ENCODE measurements at places on chromosomes 1 and 21.

- DNase-seq = no peak
Observed at GRCh38 chr21:41466024-41466820, 40.2 kb downstream of the MX1 start.

DNA sequence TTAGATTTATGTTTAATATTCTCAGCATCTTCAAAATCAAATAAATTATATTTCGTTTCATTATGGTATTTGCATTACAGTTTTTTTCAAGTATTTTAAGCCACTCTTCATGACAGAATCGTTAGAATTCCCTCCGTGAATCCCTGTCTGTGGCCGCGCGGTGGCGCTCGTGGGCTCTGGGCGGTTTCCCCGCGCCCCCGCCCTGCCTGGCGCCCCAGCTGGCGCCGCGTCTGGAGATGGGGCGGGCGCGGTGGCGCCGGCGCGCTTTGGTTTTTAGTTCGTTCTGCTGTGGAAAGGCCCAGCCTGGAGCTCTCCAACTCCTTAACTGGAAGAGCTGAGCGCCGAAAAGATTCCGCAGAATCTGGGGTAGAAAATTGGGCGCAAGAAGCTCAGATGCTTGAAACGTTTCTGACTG, 25.7 kb downstream of the PRMT2 start:
- DNase-seq = peak; percentile 83

- DNase-seq = no peak
Observed at GRCh38 chr21:14961502-14961901, 103.3 kb downstream of the NRIP1 start.

GRCh38 chr21:23017989-23018388, 2019.8 kb downstream of the NCAM2 start:
- no peak for DNase-seq

DNA sequence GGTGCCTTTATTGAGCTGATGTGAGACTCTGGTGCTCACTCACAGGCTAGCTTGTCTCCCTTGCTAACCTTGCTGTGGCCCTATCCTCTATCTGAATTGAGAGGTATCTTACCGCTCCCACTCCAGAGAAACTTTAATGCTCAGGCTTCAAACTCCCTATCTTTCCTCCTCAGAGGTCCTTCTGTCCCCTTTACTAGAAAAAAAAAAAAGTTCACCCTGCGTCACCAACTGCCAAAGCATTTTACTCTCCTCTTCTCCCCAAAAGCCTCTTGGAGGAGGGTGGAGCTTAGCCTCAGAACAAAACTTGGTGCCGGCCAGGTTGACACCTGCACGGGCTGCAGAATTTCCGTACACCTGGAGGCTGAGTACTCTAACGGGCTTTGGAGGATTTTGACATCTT, 55.1 kb downstream of the ATP2B4 start:
- no peak for DNase-seq

DNA sequence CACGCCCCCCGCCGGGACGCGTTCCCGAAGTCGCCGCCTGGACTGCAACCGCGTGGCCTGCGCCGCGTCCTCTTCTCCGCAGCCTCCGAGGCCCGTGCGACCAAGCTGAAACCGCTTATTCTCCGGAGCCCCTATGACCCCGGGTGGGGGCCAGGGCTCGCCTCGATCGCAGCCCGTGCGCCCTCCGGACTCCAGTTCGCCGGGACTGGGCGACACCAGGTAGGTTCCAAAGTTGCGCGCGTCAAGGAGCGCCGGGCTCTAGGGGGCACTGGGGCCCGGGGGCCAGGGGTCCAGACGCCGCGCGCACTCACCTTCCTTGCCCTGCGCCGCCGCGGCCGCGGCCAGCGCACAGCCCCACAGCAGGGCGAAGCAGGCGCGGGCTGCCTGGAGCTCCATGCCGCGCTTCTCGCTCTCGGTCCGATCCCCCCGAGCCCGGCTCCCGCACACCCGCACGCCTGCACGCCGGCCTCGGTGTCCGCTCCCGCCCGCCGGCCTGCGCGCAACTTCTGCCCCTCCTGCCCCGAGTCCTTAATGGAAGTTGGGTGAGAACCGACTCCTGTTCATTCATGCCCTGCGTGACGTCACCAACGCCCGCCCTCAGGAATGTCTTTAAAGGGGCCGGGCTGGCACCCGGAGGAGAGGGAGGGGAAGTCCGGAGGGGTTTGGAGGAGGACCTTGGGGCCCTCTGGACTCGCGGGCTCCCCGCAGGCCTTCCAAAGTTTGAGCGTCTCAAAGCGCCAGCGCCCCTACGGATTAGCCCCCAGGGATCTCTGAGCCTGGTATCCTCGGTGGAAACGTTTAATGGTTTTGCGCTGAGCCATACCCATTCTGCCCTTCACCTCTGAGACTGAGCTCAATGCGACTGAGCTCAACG, at the start of gene EPHA2:
Gene EPHA2 (minus strand): TSS at position 533 of the 874 bp plus-strand sequence. CDS start 137 bp downstream, at position 396.
- DNase-seq = peak; percentile 88

- DNase-seq = no peak
Observed at GRCh38 chr1:207334337-207334736, 12.9 kb downstream of the CD55 start.

GRCh38 chr1:21775550-21775914, 7.4 kb downstream of the USP48 start:
- no peak for DNase-seq

- no peak for DNase-seq
Observed at GRCh38 chr1:61581251-61581650, 143.7 kb downstream of the TM2D1 start.

- DNase-seq = no peak
Observed at GRCh38 chr1:88327391-88328267, 356.4 kb upstream of the PKN2 start.

GRCh38 chr1:43947061-43947873, 517 bp downstream of the IPO13 start:
- DNase-seq = no peak

DNA sequence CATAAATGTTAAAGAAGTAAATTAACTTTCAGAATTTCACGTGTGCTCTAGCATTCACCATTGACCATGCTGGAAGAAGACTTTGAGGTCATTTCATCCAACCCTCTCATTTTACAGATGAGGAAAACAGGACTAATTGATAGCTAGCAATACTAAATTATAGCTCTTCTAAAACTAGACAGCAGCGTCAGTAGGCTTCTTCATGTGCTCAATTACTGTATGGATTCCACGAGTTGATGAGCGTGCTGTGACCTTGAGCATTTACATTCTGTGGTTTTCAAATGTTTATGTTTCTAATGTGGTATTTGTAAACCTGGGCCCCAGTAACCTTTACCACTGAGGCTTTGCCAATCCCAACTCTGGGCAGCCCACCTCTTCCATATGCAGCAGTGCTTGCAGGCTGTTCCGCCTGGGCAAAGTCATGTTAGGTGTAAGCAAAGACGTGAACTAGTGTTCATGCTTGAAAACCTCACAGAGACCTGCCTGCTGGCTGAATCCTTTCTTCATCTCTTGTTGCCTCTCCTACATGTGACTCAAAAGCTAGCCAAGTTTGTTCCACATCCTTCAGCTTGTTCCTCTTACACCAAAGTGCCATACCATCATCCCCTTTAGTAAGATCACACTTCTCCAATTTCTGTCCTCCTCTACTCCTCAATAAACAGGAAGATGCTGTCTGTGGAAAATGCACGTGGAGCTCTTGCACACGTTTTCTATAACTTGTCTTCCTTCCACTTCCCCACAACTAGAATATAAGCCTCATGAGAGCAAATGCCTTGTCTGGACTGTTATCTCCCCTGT, 17.2 kb downstream of the KCNJ15 start:
- peak; percentile 31 for DNase-seq

Measured in right hindlimb (tissue), 1 donor.